Activated CD8-positive, alpha-beta memory T cell treated with anti-CD3 and anti-CD28 coated beads, Interleukin-2, amount 10 ng/mL, durations not matched to agents 7 days and 5 days (primary cell): ENCODE measurements at places on chromosomes 7 and 10. TPM values are rescaled to one million over a fixed set of nuclear protein-coding genes. Genes with fewer than 3 reads are reported as not detected.

IDI2 gene
- total RNA-seq = not detected

FAM185A gene
- total RNA-seq = 10.8 TPM

- H3K4me1 ChIP-seq = no peaks in the 10 kb centered on the region
- no peak overlapping the region for H3K4me3 ChIP-seq
- DNase-seq = no peak
- H3K27me3 ChIP-seq = no peaks in the 10 kb centered on the region
Measured at GRCh38 chr10:112746329-112746728, 203.7 kb upstream of the TCF7L2 start.

DNA sequence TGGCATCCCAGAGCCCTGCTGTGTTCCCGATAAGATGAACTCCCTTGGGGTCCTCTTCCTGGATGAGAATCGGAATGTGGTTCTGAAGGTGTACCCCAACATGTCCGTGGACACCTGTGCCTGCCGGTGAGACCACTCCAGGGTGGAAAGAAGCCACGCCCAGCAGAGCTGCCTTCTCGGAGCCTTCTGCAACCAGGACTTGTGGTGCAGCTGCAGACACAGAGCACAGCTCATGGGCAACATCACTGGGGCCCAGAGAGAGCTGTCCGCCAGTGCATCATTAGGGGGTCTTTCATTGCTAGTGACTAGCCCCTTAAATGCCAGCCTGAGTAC, 9.6 kb upstream of the GDF2 start:
- no peak for DNase-seq
- no peak overlapping the region for H3K27ac ChIP-seq
- H3K4me3 ChIP-seq = no peak overlapping the region
- no peaks in the 10 kb centered on the region for H3K27me3 ChIP-seq
- H3K4me1 ChIP-seq = peaks cover 14% of the 10 kb centered on the region

DNA sequence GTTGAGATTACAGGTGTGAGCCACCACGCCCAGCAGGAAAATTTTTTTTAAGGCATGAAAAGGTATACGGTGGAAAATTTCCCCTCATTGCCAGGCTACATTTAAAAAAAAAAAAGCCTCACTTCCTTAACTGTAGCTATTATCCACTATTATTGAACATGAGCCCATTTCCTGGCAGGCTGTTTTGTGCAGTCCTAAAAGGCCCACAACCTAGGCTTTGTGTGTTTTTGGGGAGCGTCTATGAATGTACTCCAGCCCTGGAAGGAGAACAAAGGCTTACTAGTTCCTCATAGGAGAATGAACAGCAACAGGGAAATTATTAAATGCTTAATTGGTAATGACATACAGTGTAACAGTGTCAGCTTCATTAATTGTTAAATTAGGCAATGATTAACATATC, 111.0 kb downstream of the ABLIM1 start:
- peaks cover 57% of the 10 kb centered on the region for H3K4me1 ChIP-seq
- H3K36me3 ChIP-seq = no peaks in the 10 kb centered on the region
- H3K27ac ChIP-seq = no peak overlapping the region
- DNase-seq = no peak
- no peak overlapping the region for H3K4me3 ChIP-seq

DNA sequence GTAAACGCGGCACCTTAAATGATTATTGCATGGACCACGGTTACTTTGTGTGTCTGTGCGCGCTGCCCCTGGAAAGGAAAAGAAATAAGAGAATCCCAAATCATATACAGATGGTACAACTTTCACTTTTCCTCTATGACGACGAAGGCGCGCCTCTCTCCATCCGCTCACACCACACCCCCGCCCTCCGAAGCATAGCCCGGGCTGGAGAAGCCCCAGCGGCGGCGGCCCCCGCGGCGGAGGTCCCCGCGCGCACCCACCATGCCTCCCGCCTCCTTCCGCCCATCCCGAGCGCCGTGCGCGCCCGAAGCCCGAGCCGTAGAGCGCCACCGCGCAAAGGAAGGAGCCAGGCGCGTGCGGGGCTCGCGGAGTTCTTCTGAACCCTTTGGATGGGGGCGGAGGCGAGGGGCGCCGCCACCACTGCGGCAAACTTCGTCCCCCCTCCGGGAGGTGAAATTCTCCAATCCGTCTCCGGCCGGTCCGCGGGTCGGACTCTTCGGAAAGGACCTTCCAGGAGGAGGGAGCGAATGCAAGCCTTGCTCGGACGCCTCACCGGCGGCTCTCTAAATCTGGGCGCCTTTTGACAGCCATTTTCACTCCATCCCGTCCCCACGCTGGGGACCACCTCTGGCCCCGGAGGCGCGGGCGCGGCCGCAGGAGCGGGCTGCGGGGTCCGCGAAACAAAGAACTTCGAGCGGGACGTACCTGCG, 588 bp downstream of the GLI3 start:
- H3K27me3 ChIP-seq = peaks cover 81% of the 10 kb centered on the region
- H3K4me3 ChIP-seq = peak overlapping the region; percentile 57
- no peaks in the 10 kb centered on the region for H3K36me3 ChIP-seq
- H3K4me1 ChIP-seq = peaks cover 8% of the 10 kb centered on the region
- DNase-seq = no peak

CREB5 gene
- not detected for total RNA-seq

AUTS2 gene
- 9.5 TPM for total RNA-seq

CYP2C9 gene
- not detected for total RNA-seq

PAX4 gene
- not detected for total RNA-seq
